ENCODE measurements at places on chromosomes 2 and 18.

GRCh38 chr2:63055226-63056106, 4.8 kb downstream of the OTX1 start:
- DNase-seq, result no peak

DNA sequence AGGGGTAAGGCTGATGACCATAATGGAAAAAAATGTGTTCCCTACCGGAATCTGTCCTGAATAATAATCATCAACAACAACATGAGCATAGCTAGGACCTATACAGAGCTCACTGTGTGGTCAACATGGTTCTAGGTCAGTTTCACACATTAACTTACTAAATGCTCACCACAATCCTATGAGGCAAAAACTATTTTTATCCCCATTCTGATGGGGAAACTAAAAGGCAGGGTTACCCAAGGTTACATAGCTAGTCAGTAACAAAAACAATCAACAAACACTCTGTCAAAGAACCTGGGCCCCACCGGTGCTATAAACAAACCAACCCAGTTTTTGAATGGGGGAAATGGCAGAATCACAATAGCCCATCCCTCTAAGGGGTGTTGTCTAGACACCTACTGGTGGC, 40.1 kb downstream of the AOX1 start:
- no peak for DNase-seq

GRCh38 chr2:29706171-29706720, 215.1 kb downstream of the ALK start:
- no peak for DNase-seq

- DNase-seq, result no peak
Measured at GRCh38 chr2:148615381-148615841, 29.1 kb upstream of the EPC2 start.

DNA sequence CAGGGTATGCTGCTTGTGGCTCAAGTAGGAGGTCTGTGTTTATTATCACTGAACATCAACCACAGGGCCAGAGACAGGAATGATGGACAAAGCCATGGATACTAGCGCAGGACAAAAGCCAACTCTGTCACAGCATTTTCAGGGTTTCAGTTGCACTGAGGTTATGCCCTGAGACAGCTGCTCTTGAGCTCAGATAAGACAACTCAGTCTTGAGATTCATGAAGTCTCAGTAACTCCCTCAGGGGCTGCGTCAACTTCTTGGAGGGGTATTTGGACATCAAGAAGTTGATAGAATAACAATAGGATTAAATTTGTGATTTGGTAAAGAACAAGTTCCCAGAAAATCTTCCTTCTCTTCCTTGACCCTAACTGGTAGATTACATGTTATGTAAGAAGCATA, 287.0 kb upstream of the SLC14A2 start:
- DNase-seq, result no peak

- no peak for DNase-seq
Measured at GRCh38 chr2:129253461-129253812, 726.0 kb upstream of the RAB6C start.

DNA sequence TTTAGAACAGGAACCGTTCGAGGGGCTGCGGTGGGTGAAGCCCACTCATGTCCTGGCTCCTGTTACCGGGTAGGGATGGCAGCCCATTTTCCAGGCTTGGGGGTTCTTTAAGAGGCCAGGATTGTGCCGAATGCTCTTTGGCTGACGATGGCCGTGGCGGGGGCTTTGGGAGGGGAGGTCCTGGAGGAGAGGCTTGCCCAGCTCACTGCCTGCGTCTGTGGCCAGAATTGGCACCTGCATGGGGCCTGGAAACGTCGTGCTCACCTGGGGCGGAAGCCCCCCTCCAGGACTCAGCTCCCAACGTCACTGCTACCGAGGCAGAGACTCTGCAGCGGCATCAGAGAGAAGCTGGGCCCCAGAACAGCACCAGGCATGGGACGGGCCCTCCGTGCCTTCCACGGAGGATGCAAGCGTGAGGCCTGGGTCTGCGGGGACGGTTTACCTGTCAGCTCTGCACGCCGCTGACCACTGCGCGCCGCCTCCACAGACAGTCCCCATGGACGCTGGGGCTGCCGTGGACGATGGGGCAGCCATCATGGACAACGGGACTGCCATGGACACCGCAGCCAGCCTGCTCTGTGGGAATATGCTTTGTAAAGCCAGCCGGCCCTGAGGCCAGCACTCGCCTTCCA, 82.9 kb downstream of the NFATC1 start:
- no peak for DNase-seq

- no peak for DNase-seq
Measured at GRCh38 chr2:119981896-119982295, 31.0 kb upstream of the EPB41L5 start.

GRCh38 chr2:96550787-96551604, 14.4 kb downstream of the ARID5A start:
- DNase-seq, result no peak

DNA sequence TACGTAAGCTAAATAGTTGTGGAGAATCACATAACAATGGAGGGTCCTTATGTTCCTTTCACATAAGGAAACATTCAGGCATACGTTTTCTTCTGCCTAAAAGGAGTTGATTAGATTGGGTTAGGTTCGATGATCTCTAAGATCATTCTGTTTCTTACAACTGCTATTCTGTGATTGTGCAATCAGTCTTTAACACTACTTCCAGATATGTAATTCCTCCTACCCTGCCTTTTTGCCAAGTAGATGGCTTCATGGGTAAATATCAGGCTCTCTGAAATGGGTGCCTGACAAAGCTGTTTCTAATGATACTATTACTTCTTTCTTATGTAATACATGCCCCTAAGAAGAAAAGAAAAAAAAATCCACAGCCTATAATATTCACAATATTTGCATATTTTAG, 321.5 kb downstream of the XIRP2 start:
- DNase-seq, result no peak
